RCC 7860 (cell line): ENCODE measurements at places on chromosomes 2 and 18.

GRCh38 chr2:176445956-176446355 is 176.7 kb downstream of the MTX2 start:
- peak; percentile 46 for DNase-seq

- DNase-seq, result peak; percentile 21
Measured at GRCh38 chr2:33033606-33034081, 86.9 kb downstream of the LTBP1 start.

- DNase-seq, result peak; percentile 35
Measured at GRCh38 chr2:112623913-112624777, 21.6 kb upstream of the SLC20A1 start.

DNA sequence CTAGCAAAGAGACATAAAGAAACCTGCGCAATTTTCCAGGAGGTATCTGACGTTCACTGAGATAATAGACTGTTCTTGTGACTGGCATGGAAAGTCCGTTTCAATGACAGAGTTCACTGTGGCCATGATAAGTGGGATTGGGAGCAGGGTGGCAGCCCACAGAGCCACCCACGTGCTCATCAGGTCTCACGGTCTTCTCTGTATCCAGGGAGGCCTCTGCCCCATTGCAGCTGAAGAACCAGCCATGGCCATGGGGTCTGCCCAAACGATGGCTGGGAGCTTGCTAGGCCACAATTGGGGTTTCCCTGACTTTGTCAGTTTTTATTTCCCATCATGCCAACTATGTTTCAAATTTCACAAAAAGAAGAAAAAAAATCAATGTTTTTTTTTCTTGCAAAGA is 57.2 kb downstream of the PDCL3 start:
- no peak for DNase-seq

- DNase-seq, result no peak
Measured at GRCh38 chr2:70705160-70705850, 62.7 kb downstream of the ADD2 start.

DNA sequence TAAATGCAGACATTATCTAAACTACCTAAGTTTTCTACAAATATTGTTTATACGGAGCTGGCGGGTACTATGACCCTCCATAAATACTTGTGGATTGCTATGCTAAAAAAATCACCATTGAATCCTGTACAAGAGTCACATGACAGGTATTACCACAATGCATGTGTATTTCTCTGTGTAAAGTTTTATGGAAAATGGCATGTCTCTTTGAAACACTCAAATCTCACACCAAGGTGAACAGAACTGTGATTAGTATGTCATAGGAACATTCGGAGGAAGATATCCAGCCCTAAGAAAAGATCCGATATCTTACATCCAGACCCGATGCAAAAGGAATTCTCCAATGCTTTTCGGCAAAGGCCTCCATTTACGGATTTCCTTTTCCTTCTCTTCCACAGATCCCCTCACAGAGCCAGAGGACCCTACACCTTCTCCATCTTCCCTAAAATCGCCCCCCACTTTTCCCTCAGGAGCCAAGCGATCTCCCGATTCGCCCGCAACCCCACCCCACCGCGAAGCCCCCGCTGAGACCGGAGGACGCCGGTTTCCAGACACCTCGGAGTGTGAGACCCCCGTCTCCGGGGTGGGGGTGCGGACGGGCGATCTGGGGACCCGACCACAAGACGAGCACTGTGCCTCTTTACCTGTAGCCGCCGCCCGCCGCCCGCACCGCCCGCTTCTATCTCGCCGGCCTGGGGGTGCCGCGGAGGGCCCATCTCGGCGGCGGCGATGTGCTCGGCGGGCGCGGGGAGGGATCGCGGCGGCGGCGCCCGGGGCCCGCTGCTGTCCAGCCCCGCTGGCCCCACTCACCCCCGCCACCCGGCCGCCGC is 1.2 kb downstream of the SAP130 start:
- no peak for DNase-seq

- no peak for DNase-seq
Measured at GRCh38 chr2:222360146-222360545, 61.3 kb upstream of the PAX3 start.
